Smooth muscle cell of the umbilical artery (primary cell): ENCODE measurements at places on chromosomes 4 and X. TPM values are rescaled to one million over a fixed set of nuclear protein-coding genes. Genes with fewer than 3 reads are reported as not detected.

Gene CD40LG
- not detected in 2 replicates for total RNA-seq

Gene TEX13B
- total RNA-seq, result not detected in 2 replicates

Gene FSTL5
- 0.05 and 0.30 TPM in 2 replicates for total RNA-seq

Gene LANCL3
- under 0.01 and 0.83 TPM in 2 replicates for total RNA-seq

Gene WAS
- 0.30 and 0.51 TPM in 2 replicates for total RNA-seq

Gene PHOX2B
- total RNA-seq, result not detected in 2 replicates

Gene ANXA3
- total RNA-seq, result 5.9 and 9.3 TPM in 2 replicates

Gene NMU
- not detected in 2 replicates for total RNA-seq
